ENCODE measurements at places on chromosomes 4 and X. TPM values are rescaled to one million over a fixed set of nuclear protein-coding genes. Genes with fewer than 3 reads are reported as not detected.

C4orf51 gene
- not detected for total RNA-seq

DNA sequence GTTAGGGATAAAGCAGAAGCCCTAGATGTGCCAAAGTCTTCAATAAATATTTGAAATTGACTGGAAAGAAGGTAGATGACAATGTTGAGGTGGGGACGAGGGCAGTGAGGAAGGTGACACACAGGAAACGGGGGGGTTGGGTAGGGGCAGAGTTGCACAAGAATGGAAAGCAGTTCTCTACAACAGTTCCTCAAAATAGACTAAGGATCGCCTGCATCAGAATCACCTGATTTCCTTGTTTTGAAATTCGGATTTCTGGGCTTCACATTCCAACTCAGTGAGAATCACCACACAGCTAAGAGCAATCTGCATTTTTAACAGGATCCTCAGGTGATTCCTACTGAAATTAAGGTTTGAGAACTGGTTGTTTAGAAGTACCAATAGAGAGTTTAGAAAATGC, 70.6 kb downstream of the ARFIP1 start:
- H3K4me1 ChIP-seq: peaks cover 18% of the 10 kb centered on the region
- peaks cover 19% of the 10 kb centered on the region for H3K36me3 ChIP-seq
- H3K27ac ChIP-seq: no peak overlapping the region
- H3K27me3 ChIP-seq: no peaks in the 10 kb centered on the region
- H3K4me3 ChIP-seq: peak overlapping the region; percentile 8
- no peak for DNase-seq

TEX13B gene
- total RNA-seq: not detected

DNA sequence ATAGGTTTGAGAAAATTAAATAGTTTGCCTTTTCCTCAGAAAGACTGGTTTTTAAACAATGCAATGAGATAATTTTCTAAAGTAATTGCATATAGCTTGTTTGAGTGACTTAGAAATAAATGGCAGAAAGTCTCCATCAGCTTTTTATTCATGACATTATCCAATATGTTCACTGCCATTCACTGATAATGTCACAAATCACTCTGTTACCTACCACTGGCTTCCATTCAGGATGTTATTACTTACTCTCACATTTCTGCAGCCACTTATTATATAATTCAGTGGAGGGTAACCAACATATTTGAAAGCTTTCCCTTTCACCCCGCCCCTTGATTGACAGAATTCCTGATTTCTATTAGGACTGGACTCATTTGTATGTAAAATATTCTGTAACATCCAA, 1583.5 kb downstream of the PCDH18 start:
- no peaks in the 10 kb centered on the region for H3K27me3 ChIP-seq
- H3K4me1 ChIP-seq: no peaks in the 10 kb centered on the region
- no peaks in the 10 kb centered on the region for H3K36me3 ChIP-seq
- no peak for DNase-seq

DNA sequence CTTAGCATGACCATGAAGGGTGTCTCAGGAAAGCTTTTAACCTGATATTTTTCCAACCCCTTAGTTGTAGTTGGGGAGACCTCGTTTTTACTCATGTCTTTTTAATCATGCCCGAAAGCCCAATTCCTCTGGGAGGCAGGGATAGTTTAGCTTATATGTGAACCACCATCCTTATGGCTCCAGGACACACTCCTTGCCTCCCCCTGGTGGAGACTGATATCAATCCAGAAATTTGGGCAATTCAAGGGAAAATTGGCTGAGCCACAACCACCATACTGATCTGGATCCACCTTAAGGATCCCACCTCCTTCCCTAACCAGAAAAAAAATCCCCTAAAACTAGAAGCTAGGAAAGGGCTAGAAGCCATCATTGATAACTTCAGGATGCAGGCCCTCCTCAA, 13.4 kb upstream of the COL25A1 start:
- no peaks in the 10 kb centered on the region for H3K4me1 ChIP-seq
- H3K27me3 ChIP-seq: peaks cover 8% of the 10 kb centered on the region
- no peak overlapping the region for H3K27ac ChIP-seq
- H3K36me3 ChIP-seq: no peaks in the 10 kb centered on the region
- DNase-seq: no peak

ARHGEF9 gene
- 16.7 TPM for total RNA-seq

DNA sequence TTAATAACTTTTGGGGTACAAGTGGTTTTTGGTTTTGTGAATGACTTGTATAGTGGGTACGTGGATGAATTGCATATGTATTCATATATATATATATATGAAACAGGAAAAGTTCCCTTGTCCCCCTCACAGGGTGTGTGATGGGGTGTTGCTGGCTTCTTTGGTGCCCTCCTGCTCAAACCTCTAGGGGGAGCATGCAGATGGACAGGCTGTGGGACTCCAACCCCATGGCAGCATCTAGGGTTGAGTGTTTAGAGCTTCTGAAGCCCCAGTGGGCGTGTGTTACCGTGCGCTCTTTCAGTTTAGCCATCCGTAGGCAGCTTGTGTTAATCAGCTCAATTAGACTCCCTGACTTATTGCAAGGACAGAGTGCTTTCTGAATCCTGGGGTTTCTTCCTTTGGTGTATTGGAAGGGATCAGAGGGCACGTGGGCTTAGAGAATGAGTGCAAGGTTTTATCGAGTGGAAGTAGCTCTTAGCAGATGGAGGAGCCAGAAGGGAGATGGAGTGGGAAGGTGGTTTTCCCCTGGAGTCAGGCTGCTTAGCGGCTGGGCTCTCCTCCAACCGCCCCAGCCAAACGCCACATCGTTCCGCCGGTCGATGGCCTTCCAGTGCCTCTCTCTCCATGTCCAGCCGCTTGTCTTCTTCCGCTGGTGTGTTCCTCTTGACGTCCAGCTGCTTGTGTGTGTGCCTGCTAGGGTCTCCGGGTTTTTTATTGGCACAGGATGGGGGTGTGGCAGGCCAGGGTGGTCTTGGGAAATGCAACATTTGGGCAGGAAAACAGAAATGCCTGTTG, 674.4 kb upstream of the LCORL start:
- no peak overlapping the region for H3K4me3 ChIP-seq
- H3K27me3 ChIP-seq: peaks cover 2% of the 10 kb centered on the region
- no peak overlapping the region for H3K27ac ChIP-seq
- H3K4me1 ChIP-seq: no peaks in the 10 kb centered on the region

NSUN7 gene
- not detected for total RNA-seq

GLRA2 gene
- total RNA-seq: not detected

- no peaks in the 10 kb centered on the region for H3K36me3 ChIP-seq
- H3K27me3 ChIP-seq: peaks cover 11% of the 10 kb centered on the region
- no peak overlapping the region for H3K4me3 ChIP-seq
- DNase-seq: peak; percentile 77
Observed at GRCh38 chr4:20422398-20422797, 170.7 kb downstream of the SLIT2 start.

- H3K4me1 ChIP-seq: peaks cover 4% of the 10 kb centered on the region
- no peak overlapping the region for H3K27ac ChIP-seq
- no peak for DNase-seq
- no peaks in the 10 kb centered on the region for H3K27me3 ChIP-seq
Observed at GRCh38 chr4:158536833-158537232, 15.2 kb downstream of the RXFP1 start.

DNA sequence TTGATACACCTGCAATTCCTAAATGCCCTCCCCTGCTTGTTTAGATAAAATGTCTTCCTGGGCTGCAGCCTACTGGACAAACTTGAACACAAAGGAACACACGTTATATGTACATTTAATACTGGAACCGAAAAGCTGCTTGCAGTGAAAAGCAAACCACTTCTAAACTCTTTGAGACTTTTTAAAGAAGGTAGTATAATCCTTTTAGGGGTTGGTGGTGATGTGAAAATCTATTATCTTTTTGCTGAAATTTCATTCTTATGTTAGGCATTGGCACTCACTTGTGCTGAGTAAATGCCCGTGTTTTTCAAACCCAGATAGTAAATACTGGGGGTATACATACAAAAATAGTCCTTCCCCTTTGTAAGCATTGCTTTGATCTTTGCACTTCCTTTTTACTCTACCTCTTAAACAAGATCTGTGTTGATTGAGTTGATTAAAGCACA, 2.2 kb downstream of the NFKB1 start:
- no peaks in the 10 kb centered on the region for H3K27me3 ChIP-seq
- peaks cover 27% of the 10 kb centered on the region for H3K36me3 ChIP-seq
- peak overlapping the region; percentile 95 for H3K4me3 ChIP-seq
- H3K27ac ChIP-seq: peak overlapping the region; percentile 69
- H3K4me1 ChIP-seq: peaks cover 36% of the 10 kb centered on the region
- no peak for DNase-seq

DNA sequence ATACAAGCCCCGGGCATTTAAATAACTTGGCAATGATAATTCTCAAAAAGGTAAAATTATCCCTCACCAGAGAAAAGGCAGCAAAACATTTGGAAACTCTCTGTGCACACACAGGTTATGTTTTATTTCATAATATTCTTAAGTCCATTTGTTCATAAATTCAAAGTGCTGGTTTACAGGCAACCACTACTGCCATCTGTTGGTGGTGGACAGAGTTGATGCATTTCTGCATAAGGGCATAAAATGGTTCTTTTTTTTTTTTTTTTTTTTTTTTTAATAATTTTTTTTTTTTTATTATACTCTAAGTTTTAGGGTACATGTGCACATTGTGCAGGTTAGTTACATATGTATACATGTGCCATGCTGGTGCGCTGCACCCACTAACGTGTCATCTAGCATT, 31.5 kb upstream of the IL21 start:
- no peaks in the 10 kb centered on the region for H3K27me3 ChIP-seq
- H3K4me3 ChIP-seq: no peak overlapping the region
- no peak overlapping the region for H3K27ac ChIP-seq
- peak; percentile 83 for DNase-seq
- H3K4me1 ChIP-seq: peaks cover 13% of the 10 kb centered on the region

DNA sequence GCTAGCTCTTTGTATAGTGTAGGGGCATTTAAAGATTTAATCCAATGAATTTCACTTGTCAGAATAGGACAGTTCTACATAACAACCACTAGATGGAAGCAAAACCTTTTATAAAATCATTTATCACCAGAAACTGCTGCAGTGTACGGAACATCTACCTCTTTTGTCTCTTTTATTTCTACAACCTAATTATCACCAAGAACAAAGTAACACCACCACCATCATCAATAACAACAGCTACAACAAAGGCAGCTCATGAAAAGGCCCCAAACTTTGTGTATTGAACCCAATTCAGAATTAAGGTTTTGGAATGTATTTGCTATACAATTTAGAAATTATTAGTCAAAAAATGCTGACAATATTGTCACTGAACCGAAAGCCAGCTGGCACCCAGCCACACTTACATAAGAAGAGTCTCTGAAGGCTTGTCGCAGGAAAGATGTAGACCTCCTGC, 260.9 kb upstream of the RPS6KA3 start:
- peaks cover 25% of the 10 kb centered on the region for H3K27me3 ChIP-seq
- no peak overlapping the region for H3K27ac ChIP-seq
- H3K36me3 ChIP-seq: peaks cover 3% of the 10 kb centered on the region
- no peak for DNase-seq
- H3K4me1 ChIP-seq: peaks cover 22% of the 10 kb centered on the region
- no peak overlapping the region for H3K4me3 ChIP-seq

NHS gene
- total RNA-seq: 6.8 TPM

DNA sequence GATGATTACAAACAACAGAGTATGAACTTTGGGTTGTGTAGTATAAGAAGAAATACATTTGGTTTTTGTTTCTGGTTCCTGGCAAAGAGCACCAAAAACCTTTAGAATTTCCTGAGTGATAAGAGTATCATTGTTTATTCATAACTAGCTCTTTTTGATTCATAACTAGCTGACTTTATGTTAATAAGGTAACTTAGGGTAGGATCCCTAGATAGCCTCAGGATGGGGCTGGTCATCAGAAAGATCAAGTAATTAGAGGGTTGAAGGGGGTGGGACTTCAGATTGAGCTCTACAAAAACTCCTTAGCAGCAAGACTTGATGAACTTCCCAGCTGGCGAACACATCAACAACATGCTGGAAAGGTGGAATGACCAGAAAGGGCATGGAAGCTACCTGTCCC, 166.5 kb downstream of the SCFD2 start:
- H3K4me3 ChIP-seq: no peak overlapping the region
- H3K36me3 ChIP-seq: peaks cover 4% of the 10 kb centered on the region
- no peak for DNase-seq
- no peak overlapping the region for H3K27ac ChIP-seq

DNA sequence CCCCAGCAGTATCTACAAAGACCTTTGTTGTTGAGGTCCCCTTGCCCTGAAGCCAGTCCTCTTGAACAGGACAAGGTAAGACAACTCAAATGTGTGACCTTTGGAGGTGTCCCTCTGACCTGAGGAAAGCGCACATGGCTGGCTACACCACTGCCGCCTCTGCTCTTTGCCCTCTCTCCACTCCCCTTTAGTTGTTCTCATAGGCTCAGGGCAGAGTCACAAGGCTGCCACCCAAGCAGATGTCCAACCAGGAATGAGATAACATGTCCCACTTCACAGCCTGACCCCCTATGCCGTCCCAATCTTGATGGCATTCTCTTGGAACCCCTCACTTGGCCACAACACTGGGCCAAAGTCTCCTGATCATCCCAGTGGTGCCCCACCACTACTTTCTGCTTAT, 46.3 kb downstream of the APLN start:
- H3K27me3 ChIP-seq: no peaks in the 10 kb centered on the region
- no peak overlapping the region for H3K27ac ChIP-seq
- no peaks in the 10 kb centered on the region for H3K36me3 ChIP-seq
- H3K4me1 ChIP-seq: peaks cover 17% of the 10 kb centered on the region

PDE5A gene
- 0.09 TPM for total RNA-seq

DNA sequence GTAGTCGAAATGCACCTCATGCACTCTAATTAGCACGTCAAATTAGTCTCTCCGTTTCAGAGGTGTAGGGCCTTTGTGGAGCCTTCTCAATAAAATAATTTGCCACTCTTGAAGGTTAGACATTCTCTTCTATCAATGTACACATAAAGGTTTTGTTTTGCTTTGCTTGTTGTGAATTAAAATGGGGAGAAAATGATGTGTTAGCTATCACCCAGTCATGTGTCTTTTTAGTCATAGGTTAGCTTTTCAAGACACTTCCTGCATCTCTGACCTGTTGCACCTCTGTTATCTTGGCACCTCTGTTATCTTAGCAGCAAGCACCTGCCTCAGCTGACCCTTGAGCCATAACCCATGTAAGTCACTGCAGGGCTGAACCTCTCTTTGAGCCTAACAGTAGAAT, 936 bp downstream of the TMEM144 start:
- peaks cover 25% of the 10 kb centered on the region for H3K27me3 ChIP-seq
- H3K27ac ChIP-seq: no peak overlapping the region
- peaks cover 13% of the 10 kb centered on the region for H3K4me1 ChIP-seq
- no peak for DNase-seq

GRCh38 chr4:157010630-157011029, 39.0 kb upstream of the PDGFC start:
- H3K27me3 ChIP-seq: no peaks in the 10 kb centered on the region
- H3K36me3 ChIP-seq: no peaks in the 10 kb centered on the region
- H3K27ac ChIP-seq: no peak overlapping the region
- no peak overlapping the region for H3K4me3 ChIP-seq

- H3K27ac ChIP-seq: no peak overlapping the region
- H3K4me3 ChIP-seq: no peak overlapping the region
- H3K4me1 ChIP-seq: peaks cover 3% of the 10 kb centered on the region
- H3K36me3 ChIP-seq: peaks cover 43% of the 10 kb centered on the region
- no peak for DNase-seq
- H3K27me3 ChIP-seq: no peaks in the 10 kb centered on the region
Observed at GRCh38 chr4:99875071-99875470, 19.2 kb downstream of the LAMTOR3 start.
